ENCODE measurements at places on chromosomes 6 and 20. TPM values are rescaled to one million over a fixed set of nuclear protein-coding genes. Genes with fewer than 3 reads are reported as not detected.
A peak's percentile ranks its signal among the peaks of the same experiment; 100 is the strongest.

TAAR1 gene
- total RNA-seq: not detected

GSTA1 gene
- total RNA-seq: 1.1 TPM

DNA sequence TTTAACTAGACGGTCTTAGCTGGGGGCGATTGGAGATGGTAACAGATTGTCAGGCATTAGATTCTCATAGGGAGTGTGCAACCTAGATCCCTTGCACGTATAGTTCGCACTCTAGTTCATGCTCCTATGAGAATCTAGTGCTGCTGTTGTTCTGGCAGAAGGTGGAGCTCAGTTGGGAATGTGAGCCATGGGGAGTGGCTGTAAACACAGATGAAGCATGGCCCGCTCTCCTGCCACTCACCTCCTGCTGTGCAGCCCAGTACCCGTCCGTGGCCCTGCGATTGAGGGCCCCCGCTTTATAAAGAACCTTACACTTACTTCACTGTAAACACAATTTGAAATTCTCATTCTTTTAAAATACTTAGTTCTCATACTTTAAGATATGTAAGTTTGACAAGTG, 339.4 kb downstream of the CDH26 start:
- H3K36me3 ChIP-seq: no peaks in the 10 kb centered on the region
- DNase-seq: no peak
- H3K27me3 ChIP-seq: peaks cover 2% of the 10 kb centered on the region
- no peak overlapping the region for H3K27ac ChIP-seq
- no peaks in the 10 kb centered on the region for H3K4me1 ChIP-seq

- no peak overlapping the region for H3K27ac ChIP-seq
- no peaks in the 10 kb centered on the region for H3K36me3 ChIP-seq
- no peak overlapping the region for H3K4me3 ChIP-seq
- no peaks in the 10 kb centered on the region for H3K4me1 ChIP-seq
These were observed 7.8 kb downstream of the HRH3 start for GRCh38 chr20:62212299-62212698.

DNA sequence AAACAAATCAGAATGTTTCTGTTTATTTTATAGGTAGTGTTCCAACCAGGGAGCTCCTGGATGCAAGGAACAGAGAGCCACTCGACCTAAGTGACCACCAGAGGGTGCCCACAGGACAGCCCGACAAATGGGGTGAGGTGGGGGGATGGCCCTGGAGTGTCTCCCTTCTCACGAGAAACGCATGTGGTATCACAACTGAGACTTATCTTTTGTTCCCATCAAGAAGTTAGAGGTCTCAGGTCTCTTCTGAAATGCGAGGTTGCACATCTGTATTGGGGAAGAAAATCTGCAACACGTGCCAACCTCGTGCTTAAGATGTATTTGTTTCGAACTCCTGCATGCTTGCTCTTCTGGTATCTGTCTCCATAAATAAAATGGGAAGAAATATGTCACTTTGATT, 104.0 kb downstream of the ISM1 start:
- peak overlapping the region; percentile 16 for H3K27ac ChIP-seq
- H3K27me3 ChIP-seq: no peaks in the 10 kb centered on the region
- H3K4me1 ChIP-seq: peaks cover 44% of the 10 kb centered on the region
- H3K4me3 ChIP-seq: no peak overlapping the region

- peaks cover 6% of the 10 kb centered on the region for H3K27me3 ChIP-seq
- no peak for DNase-seq
- no peaks in the 10 kb centered on the region for H3K36me3 ChIP-seq
- no peak overlapping the region for H3K27ac ChIP-seq
These were observed 177.7 kb upstream of the SULF2 start for GRCh38 chr20:47963022-47963421.

ZSCAN31 gene
- total RNA-seq: 3.7 TPM

PTCHD4 gene
- total RNA-seq: 28.5 TPM

CPNE5 gene
- total RNA-seq: 24.9 TPM

RCAN2 gene
- 17.0 TPM for total RNA-seq

- no peak overlapping the region for H3K4me3 ChIP-seq
- no peak for DNase-seq
- no peak overlapping the region for H3K27ac ChIP-seq
- peaks cover 3% of the 10 kb centered on the region for H3K4me1 ChIP-seq
- no peaks in the 10 kb centered on the region for H3K36me3 ChIP-seq
These were observed 68.6 kb downstream of the ESR1 start for GRCh38 chr6:151876122-151876521.

GRCh38 chr6:144769142-144769541, 484.0 kb downstream of the UTRN start:
- DNase-seq: no peak
- H3K27me3 ChIP-seq: peaks cover 2% of the 10 kb centered on the region
- peaks cover 4% of the 10 kb centered on the region for H3K36me3 ChIP-seq
- H3K4me3 ChIP-seq: no peak overlapping the region
- no peak overlapping the region for H3K27ac ChIP-seq

DNA sequence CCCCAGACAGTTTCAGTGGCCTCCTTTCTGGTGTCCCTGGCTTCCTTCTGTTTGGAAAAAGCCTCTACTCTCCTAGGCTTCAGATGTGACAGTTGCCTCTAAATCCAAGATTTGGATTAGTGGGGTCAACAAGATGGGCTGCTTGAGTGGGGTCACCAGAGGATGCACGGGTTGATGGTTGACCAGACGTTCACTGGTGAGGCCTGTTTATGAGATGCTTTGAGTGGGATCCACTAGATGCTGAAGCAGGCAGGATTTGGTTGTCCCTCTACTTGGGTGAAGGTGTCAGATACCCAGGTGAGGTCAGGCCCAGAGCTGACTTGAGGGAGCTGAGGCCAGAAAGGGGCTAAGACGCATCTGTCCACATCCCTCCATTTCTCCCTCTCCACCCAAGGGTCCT, 8.1 kb upstream of the DLGAP4 start:
- no peak overlapping the region for H3K4me3 ChIP-seq
- no peaks in the 10 kb centered on the region for H3K4me1 ChIP-seq
- DNase-seq: no peak
- H3K27me3 ChIP-seq: no peaks in the 10 kb centered on the region

DNA sequence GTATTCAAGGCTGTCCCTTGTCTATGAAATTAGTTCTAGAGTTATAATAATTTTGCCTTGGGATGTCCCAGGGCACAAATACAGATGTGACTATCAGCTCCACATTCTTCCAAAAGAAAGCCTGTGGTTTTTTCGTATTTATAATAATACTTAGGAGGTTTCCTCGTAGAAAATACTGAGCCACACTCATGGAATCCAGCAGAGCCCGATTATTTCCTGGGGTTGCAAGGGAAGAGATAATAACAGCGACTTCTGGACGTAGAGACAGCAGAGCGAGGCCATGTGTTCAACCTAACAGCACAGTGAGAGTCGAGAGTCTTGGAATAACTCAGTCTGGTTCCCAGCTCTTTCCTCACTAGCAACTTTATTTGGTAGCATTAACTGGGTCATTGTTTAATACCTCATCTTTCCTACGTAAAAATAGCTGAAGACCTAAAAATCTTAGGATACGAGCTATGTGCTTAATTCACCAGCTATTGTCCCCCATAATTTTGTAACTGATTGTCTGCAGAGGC, 21.2 kb downstream of the CD83 start:
- no peak overlapping the region for H3K27ac ChIP-seq
- H3K36me3 ChIP-seq: no peaks in the 10 kb centered on the region
- H3K27me3 ChIP-seq: no peaks in the 10 kb centered on the region
- no peak overlapping the region for H3K4me3 ChIP-seq
- H3K4me1 ChIP-seq: peaks cover 22% of the 10 kb centered on the region

GRCh38 chr6:35831257-35832007, 26.3 kb downstream of the LHFPL5 start:
- no peak overlapping the region for H3K27ac ChIP-seq
- no peaks in the 10 kb centered on the region for H3K4me1 ChIP-seq
- H3K36me3 ChIP-seq: no peaks in the 10 kb centered on the region

GRCh38 chr20:59802471-59803221, 130.8 kb downstream of the SYCP2 start:
- peaks cover 4% of the 10 kb centered on the region for H3K4me1 ChIP-seq
- peaks cover 2% of the 10 kb centered on the region for H3K27me3 ChIP-seq
- no peak overlapping the region for H3K27ac ChIP-seq
- H3K36me3 ChIP-seq: peaks cover 4% of the 10 kb centered on the region
- no peak overlapping the region for H3K4me3 ChIP-seq

- H3K27me3 ChIP-seq: peaks cover 2% of the 10 kb centered on the region
- no peaks in the 10 kb centered on the region for H3K36me3 ChIP-seq
- H3K4me3 ChIP-seq: no peak overlapping the region
- peaks cover 5% of the 10 kb centered on the region for H3K4me1 ChIP-seq
- H3K27ac ChIP-seq: no peak overlapping the region
These were observed 241.6 kb downstream of the BTBD3 start for GRCh38 chr20:12159261-12159660.

TCP11 gene
- 0.18 TPM for total RNA-seq

DNA sequence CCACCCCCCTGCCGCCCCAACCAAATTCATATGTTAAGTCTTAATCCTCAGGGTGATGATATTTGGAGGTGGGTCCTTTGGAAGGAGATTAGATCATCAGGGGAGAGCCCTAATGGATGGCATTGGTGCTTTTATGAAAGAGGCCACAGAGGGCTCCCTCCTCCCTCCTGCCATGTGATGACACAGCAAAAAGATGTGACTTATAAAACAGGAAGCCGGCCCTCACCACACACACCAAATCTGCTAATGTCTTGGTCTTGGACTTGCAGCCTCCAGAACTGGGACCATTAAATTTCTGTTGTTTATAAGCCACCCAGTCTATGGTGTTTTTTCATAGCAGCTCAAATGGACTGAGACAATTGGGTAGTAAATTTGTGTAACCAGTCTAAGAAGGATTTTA, 176.3 kb downstream of the ADGRG6 start:
- no peaks in the 10 kb centered on the region for H3K36me3 ChIP-seq
- H3K4me1 ChIP-seq: no peaks in the 10 kb centered on the region
- H3K27me3 ChIP-seq: no peaks in the 10 kb centered on the region
- DNase-seq: no peak

COL9A1 gene
- total RNA-seq: 0.77 TPM

IRF4 gene
- total RNA-seq: not detected

DNA sequence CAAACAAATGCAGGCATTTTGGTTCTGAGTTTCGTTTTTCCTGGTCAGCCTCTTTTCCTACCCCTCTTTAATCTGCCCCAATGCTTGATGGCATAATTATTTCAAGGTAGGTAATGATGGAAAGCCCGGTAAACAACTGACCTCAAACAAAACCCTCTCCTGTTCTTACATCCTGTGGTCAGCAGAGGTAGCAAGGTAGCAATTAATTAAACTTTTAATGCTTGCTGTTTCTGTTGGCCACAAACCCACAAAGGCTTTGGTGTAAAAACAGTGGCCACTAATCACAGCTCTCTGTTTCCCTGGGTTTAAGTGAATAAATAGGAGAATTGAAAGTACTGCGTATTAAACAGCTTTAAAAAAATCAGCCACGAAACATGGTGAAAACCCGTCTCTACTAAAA, 261.5 kb upstream of the SOX4 start:
- H3K4me3 ChIP-seq: no peak overlapping the region
- peaks cover 4% of the 10 kb centered on the region for H3K4me1 ChIP-seq
- no peak overlapping the region for H3K27ac ChIP-seq
- no peaks in the 10 kb centered on the region for H3K36me3 ChIP-seq

BCAS1 gene
- total RNA-seq: 0.05 TPM

MCHR2 gene
- not detected for total RNA-seq
